ENCODE measurements at places on chromosomes 16 and 17.

DNA sequence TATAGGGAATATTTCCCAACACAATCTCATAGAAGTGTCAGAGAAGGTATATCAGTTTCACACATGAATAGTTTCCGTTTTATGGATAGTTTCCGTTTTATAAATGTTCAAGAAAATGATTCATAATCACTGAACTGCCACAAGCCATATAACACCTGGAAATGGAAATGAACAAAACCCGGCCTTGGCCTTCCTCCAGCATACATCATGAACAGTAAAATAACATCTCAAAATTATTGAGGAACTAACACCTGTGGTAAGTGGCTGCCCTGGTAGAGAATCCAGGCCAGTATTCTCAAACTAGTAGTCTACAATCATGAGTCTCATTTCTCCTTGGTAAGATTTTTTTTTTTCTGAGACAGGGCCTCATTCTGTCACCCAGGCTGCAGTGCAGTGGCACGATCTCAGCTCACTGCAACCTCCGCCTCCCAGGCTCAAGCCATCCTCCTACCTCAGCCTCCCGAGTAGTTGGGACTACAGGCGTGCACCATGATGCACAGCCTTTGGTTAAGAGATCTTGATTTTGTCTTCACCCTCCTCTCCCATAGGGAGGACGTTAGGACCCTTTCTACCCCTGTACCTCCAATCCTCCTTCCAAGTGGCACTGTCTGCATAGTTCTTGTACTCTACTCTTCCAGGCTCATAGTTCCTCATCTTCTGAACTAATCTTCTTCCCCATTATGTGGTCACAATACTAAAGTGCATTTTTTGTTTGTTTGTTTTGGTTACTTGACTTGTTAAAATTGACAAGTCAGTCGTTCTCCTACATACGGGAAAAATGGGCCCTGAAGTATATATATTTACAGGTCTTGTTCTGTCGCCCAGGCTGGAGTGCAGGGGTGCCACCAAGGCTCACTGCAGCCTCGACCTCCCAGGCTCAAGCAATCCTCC lies 15.0 kb upstream of the RGS9 start:
- DNase-seq = peak; percentile 46

GRCh38 chr16:75627851-75628250 lies 4.8 kb upstream of the ADAT1 start:
- no peak for DNase-seq

DNA sequence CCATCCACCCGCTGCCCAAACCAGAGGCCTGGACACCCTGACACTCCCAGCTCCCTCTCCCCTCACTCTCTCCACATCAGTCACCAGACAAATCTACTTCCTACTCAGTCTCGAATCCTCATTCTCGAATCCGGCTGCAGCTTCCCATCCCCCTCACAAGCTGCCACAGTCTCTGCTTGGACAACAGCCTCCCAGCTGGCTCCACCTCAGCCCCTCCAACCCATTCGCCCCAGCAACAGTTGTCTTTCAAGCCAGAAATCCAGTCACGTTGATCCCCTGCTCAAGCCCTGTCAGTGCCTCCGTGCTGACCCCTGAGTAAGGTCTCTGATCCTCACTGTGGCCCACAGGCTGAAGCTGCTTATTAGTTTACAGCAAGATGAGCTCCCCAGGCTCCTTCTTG lies 44.2 kb upstream of the MTSS2 start:
- DNase-seq = no peak

DNA sequence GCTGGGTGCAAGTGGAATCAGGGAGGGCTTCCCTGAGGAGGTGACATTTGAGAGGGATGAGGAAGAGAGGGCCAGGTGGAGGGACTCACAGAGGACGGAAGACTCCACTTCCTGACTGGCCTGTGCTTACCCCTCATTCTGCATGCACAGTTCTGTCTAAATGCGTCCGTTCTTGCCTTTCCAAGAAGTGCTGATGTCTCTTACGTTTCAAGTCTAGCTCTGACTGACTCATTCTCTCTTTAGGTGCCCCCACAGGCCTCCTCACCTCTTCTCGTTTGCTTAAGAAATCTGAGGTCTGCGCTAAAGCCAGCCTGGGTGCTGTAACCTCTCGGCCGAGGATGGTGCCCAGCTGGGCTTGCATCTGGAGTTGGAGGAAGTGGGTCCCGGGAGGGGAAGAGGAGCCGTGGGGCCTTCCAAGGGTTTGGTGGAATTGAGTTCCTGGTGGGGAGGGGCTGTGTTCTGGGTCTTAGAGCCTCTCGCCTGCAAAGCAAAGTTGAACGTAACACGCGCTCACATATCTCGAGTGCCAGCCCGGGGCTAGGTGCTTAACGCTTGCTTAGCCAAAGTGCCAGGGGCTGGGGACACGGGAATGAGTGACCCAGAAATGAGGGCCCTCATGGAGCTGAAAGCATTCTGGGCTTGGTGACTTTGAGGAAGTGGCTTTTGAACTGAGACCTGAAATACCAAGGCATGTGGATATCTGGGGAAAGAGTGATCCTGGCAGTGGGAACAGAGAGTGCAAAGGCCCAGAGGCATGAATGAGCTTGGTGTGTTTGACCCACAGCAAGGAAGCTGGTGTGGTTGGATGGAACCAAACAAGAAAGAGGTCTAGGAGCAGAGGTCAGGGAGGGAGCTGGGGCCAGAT lies 4.8 kb downstream of the IL4R start:
- DNase-seq = peak; percentile 75

DNA sequence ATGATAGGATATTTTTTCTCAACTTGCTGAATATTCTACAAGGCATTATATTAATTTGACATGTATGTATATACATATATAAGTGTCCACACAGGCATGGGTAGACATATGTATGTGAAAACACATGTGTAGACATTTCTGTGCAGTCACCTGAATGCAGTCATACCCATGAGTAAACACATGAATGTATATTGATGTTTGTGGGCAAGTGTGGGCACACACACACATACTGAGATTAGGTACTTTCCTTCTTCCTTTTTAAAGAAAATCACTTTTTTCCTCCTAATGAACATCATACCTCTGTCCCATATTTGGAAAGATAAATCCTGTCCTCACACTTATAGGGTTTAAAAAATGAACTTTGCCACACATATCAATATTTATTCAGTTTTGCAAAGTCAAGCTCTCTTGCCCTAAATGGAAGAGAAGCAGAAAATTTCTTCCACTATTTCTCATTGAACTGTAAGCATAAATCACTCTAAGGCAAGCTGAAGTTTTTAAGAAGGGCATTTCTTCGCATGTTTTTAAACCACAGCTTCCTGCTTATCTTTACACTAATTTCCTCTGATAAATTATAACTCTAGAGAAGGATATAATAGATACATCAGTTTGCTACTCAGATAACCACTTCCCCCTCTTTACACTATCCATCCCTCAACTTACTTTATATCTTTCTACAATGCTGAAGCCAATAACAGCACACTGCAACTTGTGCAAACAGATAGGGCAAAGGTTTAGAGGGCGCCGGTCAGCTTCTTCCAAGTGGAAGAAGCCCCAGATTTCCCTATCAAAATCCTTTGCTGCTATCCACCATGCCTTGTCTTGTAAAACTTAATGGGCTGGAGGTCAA lies 49.6 kb upstream of the LRRC37A3 start:
- DNase-seq = peak; percentile 40

DNA sequence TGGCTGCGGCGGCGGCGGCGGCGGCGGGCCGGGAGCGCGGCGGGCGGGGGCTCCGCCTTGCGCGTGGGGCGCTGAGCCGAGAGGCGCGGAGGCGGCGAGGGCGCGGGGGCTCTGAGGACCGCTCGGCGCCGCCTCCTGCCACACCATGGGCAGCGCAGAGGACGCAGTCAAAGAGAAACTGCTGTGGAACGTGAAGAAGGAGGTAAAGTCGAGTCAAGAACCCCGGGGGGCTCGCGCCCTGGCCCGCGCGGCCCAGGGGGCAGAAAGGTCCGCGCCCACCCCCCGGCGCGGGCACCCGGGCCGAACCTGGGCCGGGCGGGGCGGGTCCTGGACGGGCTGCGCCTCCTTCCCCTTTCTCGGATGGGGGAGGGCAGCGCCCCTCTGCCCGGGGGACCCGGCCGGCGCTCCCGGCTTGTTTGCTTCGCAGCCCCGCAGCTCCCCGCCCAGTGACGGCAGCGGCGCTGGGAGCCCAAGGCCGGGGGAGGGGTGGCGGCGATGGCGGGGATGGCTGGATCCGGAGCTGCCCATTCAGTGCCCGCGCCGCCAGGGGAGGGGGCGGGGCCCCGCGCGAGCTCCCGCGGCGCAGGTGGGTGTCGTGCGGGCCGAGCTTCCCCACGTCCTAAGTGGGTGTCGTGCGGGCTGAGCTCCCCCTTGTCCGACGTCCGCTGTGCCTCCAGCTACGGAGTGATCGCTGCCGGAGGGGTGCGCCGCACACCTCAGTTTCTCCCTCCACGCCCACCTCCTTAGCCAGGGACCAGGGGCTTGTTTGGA lies 428 bp downstream of the SGSM2 start:
- peak; percentile 60 for DNase-seq

All from T-helper 2 cell treated with Interferon-gamma antibody and Interleukin-4, amounts not matched to agents 5 μg/mL and 100 μg/mL, for 36 hours (primary cell).